ENCODE measurements at places on chromosomes 2 and 18. TPM values are rescaled to one million over a fixed set of nuclear protein-coding genes. Genes with fewer than 3 reads are reported as not detected.

- DNase-seq, result no peak
Observed at GRCh38 chr2:7969756-7970515, 711.9 kb upstream of the ID2 start.

GRCh38 chr2:132448771-132449170 is 32.2 kb downstream of the GPR39 start:
- no peak for DNase-seq

GRCh38 chr2:134549104-134549503 is 169.7 kb downstream of the TMEM163 start:
- no peak for DNase-seq

CD207 gene
- total RNA-seq, result not detected

- DNase-seq, result no peak
Observed at GRCh38 chr2:146817613-146818012, 1027.2 kb upstream of the ACVR2A start.

DNA sequence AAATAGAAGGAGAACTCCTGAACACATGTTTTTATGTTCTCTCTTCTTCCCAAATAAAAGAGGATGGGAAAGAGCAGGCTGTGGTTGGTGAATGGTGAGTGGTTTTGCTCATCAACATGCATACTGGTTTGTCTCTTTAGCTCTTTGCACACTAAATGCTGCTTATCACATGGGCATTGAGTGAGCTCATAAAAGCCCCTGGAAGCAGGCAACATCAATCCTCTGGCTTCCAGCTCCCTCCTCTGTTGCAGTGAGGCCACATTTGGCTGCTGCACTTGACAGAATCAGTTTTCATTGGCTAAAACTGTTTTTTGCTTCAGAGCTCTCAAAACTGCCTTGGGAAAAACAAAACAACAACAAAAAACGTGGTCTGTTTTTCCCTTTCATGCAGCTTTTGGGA is 1308.2 kb upstream of the NRXN1 start:
- DNase-seq, result no peak

DNA sequence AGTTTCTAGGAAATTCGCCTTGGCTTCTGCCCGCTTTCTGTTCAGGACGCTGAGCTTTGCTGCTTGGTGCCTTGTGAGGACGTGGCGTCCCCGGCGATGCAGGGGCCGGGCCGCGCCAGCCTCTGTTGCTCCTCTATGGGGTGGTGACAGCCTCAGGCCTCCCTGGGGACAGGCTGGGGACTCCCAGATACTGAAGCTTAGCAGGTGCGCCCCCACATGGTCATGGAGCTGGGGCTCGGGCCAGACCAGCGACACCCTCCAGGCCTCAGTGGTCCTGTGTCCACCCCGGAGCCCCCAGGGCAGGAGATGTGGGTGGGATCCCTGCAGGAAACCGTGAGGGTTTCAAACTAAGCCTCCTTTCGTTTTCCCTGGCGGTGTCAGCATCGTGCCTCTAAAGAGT is 29.2 kb downstream of the KCNG2 start:
- no peak for DNase-seq

DNA sequence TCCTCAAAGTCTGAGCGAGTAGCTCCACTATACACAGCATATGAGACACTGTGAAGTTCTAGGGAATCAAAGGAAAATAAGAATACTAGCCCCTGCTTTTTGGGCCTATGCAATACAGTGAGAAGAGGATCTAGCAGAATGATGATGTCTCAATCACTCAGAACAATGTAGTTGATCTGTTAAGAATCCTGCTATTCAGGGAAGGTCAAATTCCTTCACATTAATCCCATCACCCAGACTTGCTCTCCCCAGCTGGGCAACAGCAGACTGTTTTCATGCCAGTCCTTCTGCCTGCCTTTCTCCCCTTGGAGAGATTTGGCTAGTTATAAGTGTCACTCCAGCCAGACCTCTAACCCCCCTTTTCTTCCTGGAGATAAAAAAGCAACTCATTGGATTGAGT is 230.0 kb upstream of the EPHA4 start:
- DNase-seq, result no peak

GRCh38 chr2:227260041-227260440 is 65.0 kb upstream of the MFF start:
- no peak for DNase-seq

DNA sequence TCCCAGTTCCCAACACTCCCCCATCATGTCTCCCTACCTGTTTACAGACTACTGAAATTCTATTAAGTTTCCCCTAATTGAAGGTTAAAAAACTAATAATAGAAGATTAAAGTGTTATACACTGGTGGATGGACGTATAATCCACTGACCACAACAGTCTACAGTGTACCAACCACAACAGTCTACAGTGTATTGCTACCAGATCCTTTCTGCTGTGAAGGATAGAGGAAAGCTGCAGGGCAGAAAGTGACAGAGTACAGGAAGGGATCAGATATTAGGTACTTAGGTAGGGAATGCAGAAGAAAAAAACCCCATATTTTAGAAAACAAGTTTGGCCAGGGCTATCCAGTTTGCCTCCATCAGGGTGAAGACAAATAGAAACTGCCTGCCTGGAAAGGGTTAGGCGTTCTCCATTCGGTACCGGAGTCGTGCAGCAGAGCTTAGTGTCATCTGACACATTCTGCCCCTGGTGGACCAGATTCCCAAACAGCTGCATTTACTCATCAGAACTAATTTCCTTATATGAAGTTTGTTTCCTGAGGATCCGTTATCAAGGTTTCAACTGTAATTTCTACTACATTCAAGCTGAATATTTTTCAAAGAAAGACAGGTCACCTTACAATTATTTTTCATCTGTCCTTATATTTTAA is 49.9 kb downstream of the KLF7 start:
- DNase-seq, result no peak

DNA sequence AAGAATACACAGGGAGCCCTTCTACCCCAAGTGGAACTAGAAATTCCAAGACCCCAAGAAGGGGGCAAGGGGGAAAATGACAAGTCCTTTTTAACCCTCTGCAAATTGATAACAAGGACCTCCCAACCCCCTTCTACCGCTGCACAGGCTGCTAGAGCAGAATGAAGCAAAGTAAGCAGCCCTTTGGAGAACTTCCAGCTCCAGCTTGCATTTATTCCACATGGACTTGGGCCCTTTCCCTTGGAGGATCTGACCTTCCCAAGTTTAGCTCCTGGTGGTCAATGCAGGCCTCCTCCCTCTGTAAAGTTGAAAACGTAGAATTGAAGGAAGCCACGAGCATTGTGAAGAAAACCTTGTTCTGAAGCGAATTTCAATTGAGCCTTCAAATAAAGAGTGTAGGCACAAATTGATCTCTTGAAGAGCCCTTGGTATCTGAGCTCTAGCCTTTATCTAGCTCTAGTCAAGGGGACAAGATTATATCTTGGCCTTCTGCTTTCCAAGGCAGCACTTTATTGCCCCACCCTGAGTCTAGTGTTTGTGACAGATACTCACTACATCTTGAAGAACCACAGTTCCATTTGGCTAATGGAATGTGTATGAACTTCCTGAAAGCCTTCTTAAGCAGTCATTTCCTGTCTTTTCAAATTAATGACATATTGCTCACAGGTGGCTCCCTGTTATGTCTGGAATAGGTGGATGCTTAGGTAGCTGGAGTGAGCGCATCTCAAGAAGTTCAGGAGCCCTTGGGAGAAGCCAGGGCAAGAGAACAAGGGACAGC is 37.2 kb downstream of the SLC14A2 start:
- no peak for DNase-seq

DSG2 gene
- total RNA-seq, result 0.05 TPM

CNDP1 gene
- total RNA-seq, result 0.57 TPM

LRRC30 gene
- total RNA-seq, result not detected

HTR2B gene
- total RNA-seq, result not detected

AOX1 gene
- not detected for total RNA-seq

DNA sequence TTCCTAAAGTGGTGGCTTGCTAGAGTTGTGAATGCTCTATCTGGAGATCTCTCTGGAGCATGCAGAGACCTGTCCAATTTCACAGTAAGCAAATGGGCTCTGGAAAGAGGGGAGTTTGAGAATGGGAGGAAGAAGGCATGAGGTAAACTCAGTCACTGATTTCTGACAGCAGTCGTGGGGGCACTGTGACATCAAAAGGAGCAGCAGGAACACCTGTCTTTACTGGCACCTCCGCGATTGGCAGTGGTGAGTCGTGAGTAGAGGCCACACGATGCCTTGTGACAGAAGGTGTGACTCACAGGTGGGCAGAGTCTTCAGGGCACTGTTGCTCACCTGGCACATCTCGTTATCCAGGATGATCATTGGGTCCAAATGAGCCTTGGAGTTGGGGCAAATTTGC is 38.8 kb upstream of the CAVIN2 start:
- no peak for DNase-seq

NYAP2 gene
- total RNA-seq, result not detected

GRCh38 chr2:1561811-1562421 is 148.7 kb downstream of the TPO start:
- DNase-seq, result no peak

DNA sequence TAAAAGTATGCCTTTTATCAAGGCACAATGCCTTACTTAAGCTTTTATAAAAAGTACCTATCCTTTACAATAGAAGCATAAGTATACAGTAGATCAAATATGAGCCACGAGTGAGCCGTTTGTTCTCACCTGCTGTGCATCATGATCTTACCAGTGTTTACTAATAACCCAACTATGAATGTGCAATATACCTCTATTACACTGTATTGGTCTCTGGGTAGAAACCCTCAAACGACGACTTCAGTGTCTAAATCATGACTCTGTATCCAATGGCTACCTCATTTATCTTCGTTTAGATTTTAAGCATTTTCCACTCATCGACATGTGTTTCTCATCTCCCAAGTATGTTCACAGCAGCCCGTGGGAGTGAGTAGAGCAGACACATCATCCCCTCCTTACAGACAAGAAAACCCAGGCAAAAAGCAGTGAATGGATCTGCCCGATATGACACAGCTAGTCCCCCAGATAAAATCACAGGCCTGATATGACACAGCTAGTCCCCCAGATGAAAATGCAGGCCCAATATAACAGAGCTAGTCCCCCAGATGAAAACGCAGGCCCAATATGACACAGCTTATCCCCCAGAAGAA is 279.8 kb downstream of the TNS1 start:
- DNase-seq, result no peak

RAX gene
- not detected for total RNA-seq

DNA sequence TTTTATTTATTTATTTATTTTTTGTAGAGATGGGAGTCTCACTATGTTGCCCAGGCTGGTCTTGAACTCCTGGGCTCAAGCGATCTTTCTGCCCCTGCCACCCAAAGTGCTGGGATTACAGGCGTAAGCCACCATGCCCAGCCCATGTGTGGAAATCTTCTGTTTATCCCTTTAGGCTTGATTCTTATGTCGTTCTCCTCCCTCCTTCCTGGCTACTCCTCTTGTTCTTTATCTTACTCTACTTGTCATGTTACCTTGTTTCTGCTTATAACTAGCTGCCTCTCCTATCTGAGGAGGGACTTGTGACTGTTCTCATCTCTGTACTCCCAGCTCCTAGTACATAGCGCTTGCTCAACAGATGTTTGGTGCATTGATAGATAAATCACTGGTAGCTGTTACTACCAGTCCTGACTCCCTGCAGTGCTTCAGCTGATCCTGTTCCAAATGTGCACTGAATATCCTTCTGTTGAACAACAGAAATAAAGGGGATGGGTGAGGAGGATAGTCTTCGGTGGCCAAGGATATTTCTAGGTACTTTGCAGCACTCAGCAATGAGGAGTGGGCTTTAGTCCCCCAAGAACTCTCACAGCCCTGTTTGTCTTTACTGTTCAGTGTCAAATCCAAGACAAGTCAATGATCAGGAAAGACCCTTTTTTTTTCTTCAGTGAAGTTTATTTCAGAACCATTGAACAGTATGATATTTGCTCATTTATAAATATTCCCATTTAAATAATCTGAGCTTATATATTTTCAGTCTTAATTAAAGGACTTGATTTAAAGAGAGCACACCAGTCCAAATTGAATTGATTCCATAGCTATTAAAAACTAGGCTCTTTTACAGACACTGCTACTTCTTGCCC is 7.2 kb downstream of the IL1B start:
- no peak for DNase-seq

KRCC1 gene
- 9.0 TPM for total RNA-seq

PTPRN gene
- 0.35 TPM for total RNA-seq

SRD5A2 gene
- not detected for total RNA-seq

CD8B gene
- total RNA-seq, result 6.0 TPM

DTYMK gene
- total RNA-seq, result 15.4 TPM

DNA sequence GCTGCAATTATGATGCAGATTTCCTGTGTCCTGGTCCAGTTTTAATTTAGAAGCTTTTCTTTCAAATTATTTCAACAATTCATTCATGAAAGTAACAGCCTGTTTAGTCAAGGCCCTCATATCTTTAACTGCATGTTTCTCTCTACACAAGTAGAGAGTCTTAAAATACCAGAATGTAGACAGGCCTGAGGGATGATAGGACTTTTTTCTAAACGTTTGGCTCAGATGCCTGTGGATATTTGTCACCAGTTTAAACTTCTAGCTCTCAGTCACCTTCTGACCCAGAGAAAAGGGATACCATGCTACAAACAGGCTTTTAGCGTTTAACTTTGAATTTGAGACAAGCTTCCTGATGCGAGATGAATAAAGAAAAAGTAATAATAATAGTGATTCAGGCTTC is 15.7 kb downstream of the COL5A2 start:
- DNase-seq, result no peak

UNC80 gene
- not detected for total RNA-seq

ASIC4 gene
- total RNA-seq, result not detected

RGPD4 gene
- total RNA-seq, result not detected
